Fibroblast of skin of right quadriceps (primary cell): ENCODE measurements at places on chromosomes 1 and 21.
A peak's percentile ranks its signal among the peaks of the same experiment; 100 is the strongest.

GRCh38 chr1:212410231-212410820 lies 4.4 kb downstream of the PACC1 start:
- no peak for DNase-seq

- DNase-seq: no peak
These were observed 98.5 kb upstream of the DMRTA2 start for GRCh38 chr1:50521703-50522102.

DNA sequence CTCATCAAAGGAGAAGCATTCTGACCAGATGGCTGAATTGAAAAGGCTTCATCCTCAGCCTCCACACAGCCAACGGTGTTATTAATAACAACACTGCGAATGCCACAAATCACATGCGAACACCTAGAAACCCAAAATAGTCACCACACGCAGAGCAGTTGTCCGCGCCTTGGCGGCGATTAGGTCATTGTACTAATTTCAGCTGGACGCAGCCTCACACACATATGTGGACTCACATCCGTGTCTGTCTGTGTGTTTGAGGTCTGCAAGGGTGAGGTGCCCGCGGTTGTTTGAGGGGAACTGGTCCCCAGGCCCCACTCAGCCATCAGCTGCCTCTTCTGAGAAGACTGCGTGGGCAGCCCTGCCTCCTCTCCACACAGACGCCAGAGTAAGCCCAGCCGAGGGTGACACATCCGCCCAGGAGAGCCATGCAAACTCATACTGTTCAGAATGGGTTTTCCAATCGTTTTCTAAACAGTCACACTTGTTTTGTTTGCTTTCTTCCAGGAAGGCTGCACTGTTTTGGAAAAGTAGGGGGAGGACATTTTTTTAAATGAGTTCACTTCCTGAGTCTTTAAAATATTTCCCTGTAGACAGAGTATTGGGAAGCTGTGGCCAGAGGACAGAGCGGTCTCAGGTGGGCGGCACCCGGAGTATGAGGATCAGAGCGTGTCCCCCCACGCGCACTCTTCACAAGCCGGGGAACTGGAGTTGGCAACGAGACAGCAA lies 53.4 kb downstream of the TOMM20 start:
- DNase-seq: peak; percentile 94

- DNase-seq: no peak
These were observed 140.5 kb downstream of the ZBTB18 start for GRCh38 chr1:244191581-244191980.

GRCh38 chr1:235468004-235468403 lies 36.2 kb downstream of the B3GALNT2 start:
- no peak for DNase-seq

GRCh38 chr1:183178545-183178944 lies 7.5 kb upstream of the LAMC2 start:
- peak; percentile 25 for DNase-seq

- no peak for DNase-seq
These were observed 35.0 kb downstream of the PLD5 start for GRCh38 chr1:242489545-242489944.

- no peak for DNase-seq
These were observed 36.8 kb downstream of the FBXO42 start for GRCh38 chr1:16315437-16315836.

GRCh38 chr1:92575123-92575522 lies 88.4 kb upstream of the GFI1 start:
- no peak for DNase-seq

- no peak for DNase-seq
These were observed 245.3 kb downstream of the SETD4 start for GRCh38 chr21:35814858-35815619.

GRCh38 chr1:216416488-216416887 lies 6.8 kb downstream of the USH2A start:
- DNase-seq: peak; percentile 22

DNA sequence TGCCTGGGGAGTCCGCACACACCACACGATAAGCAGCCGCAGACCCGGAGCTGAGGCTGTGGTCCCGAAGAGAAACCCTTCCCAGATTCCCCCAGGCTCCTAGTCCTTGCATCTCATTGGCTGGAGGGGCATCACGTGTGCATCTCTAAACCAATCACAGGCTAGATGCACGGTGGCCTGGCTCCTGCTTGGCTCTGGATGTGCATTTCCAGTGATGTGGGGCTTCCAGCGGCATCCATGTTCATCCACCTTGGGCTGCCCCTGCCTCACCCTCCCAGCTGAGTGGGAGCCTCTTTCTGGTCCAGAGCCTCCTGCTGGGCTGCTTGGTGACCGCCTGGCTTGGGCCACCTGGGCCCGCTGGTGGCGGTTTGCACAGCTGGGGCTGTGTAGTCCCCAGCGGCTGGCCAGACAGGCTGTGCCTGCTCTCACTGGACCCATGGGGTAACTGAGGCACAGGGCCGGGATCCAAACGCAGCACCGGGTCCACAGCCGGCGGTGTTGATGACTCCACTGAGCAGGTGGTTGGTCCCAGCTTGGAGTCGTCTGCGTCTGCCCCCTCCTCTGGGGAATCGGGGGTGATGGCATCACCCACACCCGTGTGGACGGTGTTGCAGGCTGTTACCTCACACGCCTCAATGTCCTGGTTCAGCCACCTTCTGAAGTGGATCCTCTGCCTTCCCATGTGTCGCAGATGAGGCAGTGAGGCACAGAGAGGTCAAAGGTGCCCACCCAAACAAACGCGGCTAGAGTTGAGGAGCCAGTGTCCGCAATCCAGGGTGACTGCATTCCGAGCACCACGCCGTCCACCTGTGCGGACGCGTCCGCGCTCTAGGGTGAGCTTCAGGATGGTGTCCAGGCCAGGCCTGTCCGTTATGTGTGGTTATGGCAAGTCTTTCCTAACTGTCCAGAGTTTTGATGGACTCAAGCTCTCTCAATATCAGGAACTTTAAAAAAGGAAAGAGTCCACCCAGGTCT lies 41.3 kb downstream of the COL6A1 start:
- no peak for DNase-seq

GRCh38 chr1:53627666-53628065 lies 111.3 kb downstream of the GLIS1 start:
- no peak for DNase-seq

GRCh38 chr1:233518344-233518743 lies 95.6 kb upstream of the KCNK1 start:
- peak; percentile 51 for DNase-seq
